ENCODE measurements at places on chromosomes 6 and 20.

DNA sequence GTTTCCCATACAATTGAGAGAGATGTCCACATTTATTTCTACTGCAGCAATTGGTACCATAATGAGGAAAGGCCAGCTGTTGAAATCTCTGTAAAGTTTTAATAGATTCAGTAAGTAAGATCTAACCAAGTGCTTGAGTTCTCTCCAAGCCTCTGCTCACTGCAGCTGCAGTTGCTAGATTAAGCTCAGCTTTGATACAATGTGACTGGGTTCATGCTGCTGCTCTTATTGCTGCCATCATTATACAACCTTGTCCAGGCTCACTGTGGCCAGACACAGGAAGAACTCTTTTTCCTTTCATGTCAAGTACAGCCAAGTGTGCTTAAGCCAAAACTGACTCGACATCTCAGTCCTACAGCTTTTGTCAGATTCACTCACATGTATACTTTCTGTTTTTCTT is 423.5 kb downstream of the GJA1 start:
- no peak for DNase-seq

GRCh38 chr20:48656661-48657211 is 171.1 kb downstream of the PREX1 start:
- peak; percentile 85 for DNase-seq

- no peak for DNase-seq
Measured at GRCh38 chr6:133503336-133503729, 262.2 kb downstream of the EYA4 start.

- no peak for DNase-seq
Measured at GRCh38 chr6:10510592-10511367, 10.4 kb upstream of the GCNT2 start.

DNA sequence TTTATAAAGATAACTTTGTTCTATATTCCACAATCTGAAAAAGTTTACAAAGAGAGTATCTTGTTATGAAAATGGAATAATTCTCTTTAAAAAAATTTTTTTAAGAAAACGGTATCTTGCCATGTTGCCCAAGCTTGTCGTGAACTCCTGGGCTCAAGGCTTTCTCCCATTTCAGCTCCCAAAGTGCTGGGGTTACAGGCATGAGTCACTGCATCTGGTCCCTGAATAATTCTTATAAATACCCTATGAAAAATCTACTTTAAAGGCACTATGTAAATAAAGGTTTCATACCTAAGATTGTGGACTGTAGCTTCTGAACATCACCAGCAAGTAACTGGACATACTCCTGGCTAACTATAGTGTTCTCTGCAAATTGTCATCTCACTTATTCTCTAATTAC is 60.3 kb downstream of the SAMD3 start:
- DNase-seq: no peak

- no peak for DNase-seq
Measured at GRCh38 chr20:62961310-62961783, 8.8 kb downstream of the SLC17A9 start.

- no peak for DNase-seq
Measured at GRCh38 chr20:48763216-48763914, 64.4 kb downstream of the PREX1 start.

All from H1 (cell line).